ENCODE measurements at places on chromosomes 1 and 21.

GRCh38 chr1:225653463-225654276, 747 bp upstream of the ENAH start:
- DNase-seq = no peak

DNA sequence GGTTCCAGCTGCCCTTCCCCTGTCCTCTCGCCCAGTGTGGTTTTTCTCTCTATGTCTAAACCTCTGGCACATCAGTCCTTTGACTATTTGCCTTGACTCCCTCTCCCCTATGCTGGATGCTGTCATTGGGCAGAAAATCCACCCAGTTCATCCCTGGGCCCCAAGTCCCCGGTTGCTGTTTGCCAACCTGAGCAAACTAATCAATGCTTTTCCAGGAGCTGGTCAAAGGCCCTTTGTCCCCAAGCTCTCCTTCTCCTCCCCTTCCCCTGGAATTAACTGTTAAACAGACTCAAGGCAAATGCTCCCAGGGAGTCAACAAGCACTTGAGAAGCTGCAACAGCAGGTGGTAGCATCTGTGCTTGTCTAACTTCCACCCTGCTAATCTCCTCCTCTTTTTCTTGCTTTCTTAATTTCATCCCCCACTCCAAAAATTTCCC, 102.7 kb downstream of the LMX1A start:
- DNase-seq = no peak

DNA sequence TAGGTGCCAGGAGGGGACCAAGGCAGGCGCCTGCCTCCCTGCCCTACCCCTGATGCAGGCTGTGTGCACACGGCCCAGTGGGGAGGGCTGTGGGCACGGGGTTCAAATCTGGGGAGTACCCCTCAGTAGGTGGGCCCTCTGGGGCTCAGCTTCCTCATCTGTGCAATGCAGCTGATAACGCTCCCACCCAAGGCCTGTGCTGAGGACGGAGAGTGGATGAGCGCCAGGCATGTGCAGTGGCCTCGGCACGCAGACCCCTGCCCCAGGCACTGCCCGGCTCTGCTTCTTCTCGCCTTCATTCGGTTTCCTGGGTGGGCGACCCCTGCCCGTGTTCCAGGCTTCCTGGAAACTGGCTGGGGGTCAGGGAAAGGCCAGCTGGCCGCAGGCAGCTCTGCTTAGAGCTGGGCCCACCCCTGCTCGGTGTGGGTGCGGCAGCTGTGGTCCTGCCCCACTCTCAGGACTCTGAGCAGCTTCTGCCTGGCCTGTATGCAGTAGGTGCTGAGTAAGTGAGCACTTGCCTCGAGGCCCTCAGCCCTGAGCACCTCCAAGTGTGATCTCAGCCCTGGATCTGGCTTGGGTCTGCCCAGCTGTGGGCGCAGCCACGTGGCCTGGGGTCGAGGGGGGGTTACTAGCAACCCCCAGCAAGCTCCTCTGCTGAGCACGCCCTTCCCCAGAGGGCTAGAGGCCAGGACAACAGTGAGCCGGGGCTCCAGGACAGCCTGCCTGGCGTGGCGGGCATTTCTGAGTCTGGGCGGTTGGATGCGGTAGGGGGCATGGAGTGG, 11.9 kb upstream of the TNFRSF14 start:
- no peak for DNase-seq

DNA sequence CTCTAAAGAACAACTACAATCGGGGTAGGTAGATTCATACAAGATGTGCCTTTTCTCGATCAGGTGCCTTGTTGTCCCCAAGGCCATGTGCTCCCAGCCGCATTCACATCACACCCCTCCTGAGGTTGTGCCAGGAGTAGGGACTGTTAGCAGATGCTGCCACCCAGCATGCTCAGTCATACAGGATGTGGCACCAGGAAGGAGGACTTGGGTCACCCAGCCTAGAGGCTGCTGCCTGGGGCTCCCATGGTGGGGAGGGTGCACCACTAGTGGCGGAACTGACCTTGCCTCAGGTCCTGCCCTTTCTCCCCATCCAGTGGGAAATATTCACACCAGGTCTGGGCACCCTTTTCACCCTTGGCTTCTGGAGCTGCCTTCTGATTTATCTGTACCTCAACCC, 8.3 kb downstream of the TEX35 start:
- DNase-seq = no peak

GRCh38 chr1:65658122-65658521, 134.6 kb upstream of the PDE4B start:
- DNase-seq = no peak

- DNase-seq = no peak
Observed at GRCh38 chr1:18556364-18556763, 74.3 kb upstream of the PAX7 start.

- DNase-seq = no peak
Observed at GRCh38 chr1:46673749-46674182, 2.1 kb downstream of the TEX38 start.

DNA sequence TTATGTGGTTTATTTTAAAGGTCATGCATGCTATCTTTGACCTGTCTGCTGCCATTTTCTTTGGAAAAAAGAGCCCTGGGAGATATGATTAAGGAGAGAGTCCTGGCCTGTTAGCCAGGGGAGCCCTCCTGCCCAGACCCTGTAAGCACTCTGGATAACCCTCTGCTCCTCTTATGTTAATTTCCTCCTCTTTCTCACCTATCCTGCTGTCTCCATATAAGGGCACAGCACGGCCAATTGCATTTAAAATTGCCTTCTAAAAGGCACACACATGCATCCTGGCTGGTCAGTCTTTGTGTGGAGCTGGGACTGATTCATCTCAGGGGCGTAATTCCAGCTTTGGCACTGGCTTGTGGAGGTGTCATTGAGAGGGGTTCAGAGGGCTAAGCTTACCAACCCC, 158.9 kb downstream of the ST6GALNAC5 start:
- DNase-seq = no peak

GRCh38 chr21:42669041-42669440, 15.6 kb downstream of the PDE9A start:
- no peak for DNase-seq

DNA sequence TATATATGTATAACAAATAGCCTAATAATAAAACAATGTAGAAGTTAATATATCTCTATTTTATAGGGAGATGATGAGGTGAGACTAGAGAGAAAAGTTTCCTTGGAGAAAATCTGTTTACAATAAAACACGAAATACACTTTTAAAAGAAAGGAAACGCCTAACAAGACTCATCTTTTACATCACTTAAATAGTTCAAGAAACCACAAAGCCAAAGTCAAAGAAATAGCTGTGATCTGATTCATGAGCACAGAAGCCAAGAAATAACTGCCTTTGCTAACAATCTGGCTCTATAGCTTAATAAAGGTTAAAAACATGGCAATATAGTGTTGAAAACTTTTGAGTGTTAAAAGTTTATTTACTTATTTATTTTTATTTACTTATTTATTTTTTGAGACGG, 61.5 kb downstream of the TOR3A start:
- no peak for DNase-seq

DNA sequence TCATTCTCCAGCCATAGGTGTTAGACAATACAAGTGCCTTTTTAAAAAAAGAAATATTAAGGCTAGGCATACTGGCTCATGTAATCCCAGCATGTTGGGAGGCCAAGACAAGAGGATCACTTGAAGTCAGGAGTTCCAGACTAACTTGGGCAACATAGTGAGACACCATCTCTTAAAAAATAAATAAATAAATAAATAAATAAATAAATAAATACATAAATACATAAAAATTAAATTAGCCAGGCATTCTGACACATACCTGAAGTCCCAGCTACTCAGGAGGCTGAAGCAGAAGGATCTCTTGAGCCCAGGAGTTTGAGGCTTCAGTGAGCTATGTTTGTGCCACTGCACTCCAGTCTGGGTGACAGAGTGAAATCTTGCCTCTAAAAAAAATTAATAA, 85.8 kb upstream of the ATP1B1 start:
- no peak for DNase-seq

- DNase-seq = no peak
Observed at GRCh38 chr1:111505641-111506119, 2.2 kb upstream of the ADORA3 start.

DNA sequence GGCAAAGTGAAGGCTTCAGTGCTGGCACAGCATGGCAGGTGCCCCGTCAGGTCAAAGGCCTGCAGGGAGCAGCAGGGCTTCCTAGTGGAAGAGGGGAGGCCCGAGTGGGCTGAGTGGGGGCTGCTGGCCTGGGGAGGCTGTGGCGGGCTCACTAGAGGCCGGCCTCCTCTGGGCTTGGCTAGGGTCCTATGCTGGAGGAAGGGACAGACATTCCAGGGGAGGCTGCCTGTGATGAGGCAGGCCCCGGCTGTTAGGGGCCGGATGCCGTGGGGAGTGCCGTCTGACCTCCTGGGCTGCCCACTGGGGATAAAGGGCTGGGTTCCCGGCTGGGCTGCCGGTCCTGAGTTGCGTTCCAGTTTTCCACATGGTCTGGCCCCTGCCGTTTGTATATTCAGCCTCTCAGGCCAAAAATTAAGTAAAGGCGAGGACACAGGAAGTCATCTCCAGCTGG, 21.1 kb downstream of the PRXL2B start:
- no peak for DNase-seq

DNA sequence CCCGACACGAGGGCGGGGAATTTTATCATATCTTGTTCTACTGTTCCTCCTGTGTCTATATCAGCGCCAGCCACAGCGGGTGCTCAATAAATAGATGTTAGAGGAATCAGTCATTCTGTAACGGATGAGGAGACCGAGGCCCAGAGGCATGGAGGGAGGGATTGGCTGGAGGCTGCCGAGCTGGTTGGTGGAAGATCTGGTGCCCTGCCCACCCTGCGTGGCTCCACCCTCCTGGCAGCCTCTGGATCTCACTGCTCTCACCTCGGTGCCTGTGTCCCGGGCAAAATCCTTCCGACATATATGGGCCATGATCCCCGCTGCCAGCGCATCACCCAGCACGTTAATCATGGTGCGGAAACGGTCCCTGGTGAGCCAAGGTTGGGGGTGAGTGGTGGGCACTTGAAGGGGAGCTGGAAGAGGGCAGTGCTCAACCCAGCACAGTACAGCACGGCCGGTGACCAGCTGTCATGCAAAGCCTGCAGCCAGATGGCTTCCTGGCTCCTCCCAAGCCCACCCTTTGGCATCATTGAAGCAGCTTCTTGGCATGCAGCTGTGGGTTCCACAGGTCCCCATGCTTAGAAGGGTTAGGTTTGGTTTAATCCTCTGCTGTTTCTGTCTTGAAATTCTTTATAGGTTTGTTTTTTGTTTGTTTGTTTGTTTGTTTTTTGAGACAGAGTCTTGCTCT, 26.7 kb downstream of the PODN start:
- DNase-seq = no peak

DNA sequence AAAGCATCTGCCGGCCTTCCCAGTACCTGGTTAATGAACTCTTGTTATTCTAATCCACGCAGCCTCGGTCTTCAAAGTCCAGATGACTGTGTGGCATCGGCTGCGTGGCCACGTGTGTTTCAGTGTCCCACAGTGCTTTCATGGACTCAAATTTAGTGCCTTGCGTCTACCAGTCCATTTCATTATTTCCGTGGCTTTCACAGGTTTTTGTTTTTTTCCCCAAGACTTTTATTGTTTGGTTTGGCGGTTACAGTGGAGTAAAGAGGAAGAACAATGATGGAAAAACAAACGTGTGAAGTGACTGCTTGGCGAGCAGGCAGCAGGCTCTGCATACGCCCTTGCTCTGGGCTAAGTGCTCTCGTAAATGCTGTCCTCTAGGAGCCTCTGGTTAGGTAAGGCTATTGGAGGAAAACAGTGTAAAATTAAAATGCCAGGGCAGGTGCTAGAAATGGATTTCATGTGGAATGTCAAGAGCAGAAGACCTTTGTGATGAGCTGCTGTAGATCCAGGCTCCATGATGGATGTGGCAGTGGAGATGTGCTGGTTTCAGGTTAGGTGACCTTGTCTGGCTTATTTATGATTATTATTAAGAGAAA, 536.3 kb downstream of the KIF26B start:
- no peak for DNase-seq

DNA sequence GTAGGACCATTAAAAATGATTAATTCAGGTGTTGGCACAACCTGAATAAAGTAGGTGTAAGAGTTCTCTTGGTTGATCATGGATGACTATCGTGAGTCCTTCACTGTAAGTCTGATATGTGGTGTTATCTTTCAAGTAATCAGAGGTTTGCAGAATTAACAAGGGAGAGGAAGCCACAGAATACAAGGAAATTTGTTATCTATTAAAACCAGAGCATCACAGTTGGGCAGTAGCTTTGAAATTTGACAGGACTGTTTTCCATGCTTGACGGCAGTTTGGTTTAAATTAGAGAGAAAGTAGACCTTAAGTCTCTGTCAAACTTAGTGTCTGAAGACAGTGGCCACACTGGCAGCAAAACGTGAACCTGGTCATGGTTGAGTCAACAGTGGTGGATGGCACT, 139.5 kb upstream of the KCNK2 start:
- DNase-seq = no peak
